ENCODE measurements at places on chromosomes 2 and 18.

GRCh38 chr2:98903767-98904485 is 32.1 kb downstream of the CRACDL start:
- DNase-seq, result no peak

GRCh38 chr2:161321944-161322648 is 13.9 kb downstream of the PSMD14 start:
- no peak for DNase-seq

DNA sequence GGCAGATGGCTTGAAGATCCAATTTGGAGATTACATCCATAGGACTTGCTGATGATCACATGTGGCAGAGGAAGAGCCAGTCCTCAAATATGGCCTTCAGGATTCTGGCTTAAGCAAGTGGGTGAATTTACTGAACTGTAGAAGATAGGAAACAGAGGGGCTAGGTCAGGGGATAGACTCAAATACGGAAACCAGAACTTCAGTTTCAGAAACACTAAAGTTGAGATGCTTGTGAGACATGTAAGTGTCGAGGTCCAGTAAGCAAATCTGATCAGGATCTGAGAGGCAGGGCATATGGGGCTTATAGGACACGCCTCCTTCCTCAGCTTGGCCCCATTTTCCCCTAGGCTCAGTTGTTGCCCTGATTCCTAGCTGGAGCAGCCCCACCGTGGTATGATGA is 107.7 kb downstream of the LBH start:
- no peak for DNase-seq

GRCh38 chr2:19021721-19022120 is 336.7 kb downstream of the OSR1 start:
- no peak for DNase-seq

DNA sequence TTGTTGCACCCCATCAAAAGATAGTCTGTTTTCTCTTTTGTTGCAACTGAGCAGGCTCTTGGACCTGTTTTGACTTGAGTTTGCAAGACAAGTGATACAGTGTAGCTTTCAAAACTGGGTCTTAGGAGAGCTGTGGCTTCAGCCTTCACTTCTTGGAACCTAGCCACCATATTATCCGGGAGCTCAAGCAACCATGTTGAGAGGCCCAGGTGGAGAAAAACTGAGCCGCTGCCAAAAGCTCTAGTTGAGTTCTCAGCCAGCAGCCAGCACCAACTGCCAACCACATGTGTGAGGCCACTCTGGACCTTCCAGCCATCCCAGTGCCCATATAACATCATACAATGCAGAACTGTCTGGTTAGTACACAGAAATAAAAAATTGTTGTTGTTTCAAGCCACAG is 5.4 kb downstream of the CACNB4 start:
- DNase-seq, result no peak

GRCh38 chr18:5057386-5058348 is 139.4 kb downstream of the AKAIN1 start:
- no peak for DNase-seq

DNA sequence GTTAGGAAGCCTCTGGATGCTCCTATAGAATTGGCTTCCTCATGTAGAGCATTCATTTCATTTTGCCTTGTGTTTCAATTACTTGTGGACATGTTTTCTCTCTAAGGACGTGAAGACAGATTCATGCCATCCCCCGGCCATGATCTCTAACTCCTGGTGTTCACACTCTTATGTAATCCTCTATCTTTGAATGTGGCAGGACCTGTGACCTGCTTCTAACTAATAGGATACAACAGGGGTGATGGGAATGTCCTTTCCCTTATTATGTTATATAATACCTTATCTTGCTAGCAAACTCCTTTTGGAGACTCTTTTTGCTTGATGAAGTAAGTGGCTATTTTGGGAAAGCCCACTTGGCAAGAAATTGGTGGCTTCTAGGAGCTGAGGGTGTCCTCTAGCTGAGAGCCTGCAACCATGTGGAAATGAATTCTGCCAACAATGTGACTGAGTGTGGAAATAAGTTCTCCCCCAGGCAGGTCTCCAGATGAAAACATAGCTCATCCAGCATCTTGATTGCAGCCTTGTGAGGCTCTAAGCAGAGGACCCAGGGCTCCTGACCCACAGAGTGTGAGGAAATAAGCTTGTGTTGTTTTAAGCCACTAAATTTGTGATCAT is 13.8 kb downstream of the DPYSL5 start:
- no peak for DNase-seq

- no peak for DNase-seq
Observed at GRCh38 chr18:77071711-77072292, 60.8 kb downstream of the MBP start.

DNA sequence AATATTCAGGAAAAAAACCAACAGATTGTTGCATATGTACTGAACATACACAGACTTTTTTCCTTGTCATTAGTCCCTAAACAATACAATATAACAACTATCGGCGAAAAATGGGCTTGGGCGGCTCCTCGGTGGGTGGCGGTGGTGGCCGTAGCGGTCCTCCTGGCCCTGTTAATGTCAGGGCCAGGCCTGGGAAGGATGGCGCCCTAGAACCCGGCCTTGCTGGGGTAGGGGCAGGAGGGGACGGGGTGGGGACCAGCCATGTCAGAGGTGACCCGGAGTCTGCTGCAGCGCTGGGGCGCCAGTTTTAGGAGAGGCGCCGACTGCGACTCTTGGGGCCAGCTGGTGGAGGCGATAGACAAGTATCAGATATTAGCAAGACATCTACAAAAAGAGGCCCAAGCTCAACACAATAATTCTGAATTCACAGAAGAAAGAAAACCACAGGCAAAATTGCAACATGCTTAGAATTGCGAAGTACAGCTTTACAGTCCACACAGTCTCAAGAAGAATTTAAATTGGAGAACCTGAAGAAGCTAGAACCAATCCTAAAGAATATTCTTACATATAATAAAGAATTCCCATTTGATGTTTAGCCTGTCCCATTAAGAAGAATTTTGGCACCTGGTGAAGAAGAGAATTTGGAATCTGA is 36.5 kb downstream of the ROCK2 start:
- DNase-seq, result no peak

GRCh38 chr2:79585701-79586433 is 73.0 kb downstream of the CTNNA2 start:
- no peak for DNase-seq

GRCh38 chr2:167052825-167053224 is 164.5 kb downstream of the XIRP2 start:
- peak; percentile 5 for DNase-seq
